ENCODE measurements at places on chromosomes 4 and X. TPM values are rescaled to one million over a fixed set of nuclear protein-coding genes. Genes with fewer than 3 reads are reported as not detected.

DNA sequence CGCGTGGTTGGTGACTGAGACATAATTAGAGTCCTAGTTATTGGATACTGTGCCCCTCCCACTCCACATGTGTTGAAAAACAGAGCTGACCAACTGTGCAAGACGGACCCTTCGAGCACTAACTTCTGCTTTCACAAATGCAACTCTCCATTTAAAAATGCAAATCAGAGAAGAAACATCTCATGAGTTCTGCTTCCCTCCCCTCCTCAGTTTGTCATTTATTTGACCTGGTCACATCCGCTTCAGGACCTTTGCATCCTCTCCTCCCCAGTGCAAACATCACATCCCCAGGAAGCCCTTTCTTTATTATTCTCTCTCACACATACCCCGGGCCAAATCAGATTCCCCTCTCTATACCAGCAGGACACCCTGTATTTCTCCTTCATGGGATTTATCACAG is 38.1 kb upstream of the NOCT start:
- H3K27me3 ChIP-seq, result no peaks in the 10 kb centered on the region
- peaks cover 3% of the 10 kb centered on the region for H3K4me1 ChIP-seq
- no peak overlapping the region for H3K4me3 ChIP-seq
- no peak for DNase-seq
- H3K27ac ChIP-seq, result no peak overlapping the region

DNA sequence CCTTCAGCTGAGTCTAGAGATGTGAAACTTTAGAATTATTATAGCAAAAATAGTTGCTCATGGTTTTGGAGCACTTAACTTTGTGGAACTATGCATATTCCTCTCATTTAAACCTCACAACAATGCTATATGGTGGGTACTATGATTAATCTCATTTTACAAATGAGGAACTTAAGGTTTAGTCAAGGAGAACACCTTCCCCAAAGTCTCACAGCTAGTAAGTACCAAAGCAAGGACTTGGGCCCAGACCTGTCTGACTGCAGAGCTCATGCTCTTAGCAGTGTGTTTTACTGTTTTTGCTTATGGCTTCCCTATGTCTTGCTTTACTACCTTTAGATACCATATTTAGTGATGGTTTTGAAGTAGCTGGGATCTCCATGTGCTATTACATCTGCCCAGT is 5.1 kb downstream of the UBE2A start:
- H3K27me3 ChIP-seq, result no peaks in the 10 kb centered on the region
- no peak for DNase-seq
- no peaks in the 10 kb centered on the region for H3K4me1 ChIP-seq
- H3K36me3 ChIP-seq, result 0 out of 2 replicates have a peak, but pooled peaks cover 2% of the 10 kb centered on the region

- H3K36me3 ChIP-seq, result no peaks in the 10 kb centered on the region
- no peaks in the 10 kb centered on the region for H3K4me1 ChIP-seq
- no peak overlapping the region for H3K27ac ChIP-seq
- H3K4me3 ChIP-seq, result no peak overlapping the region
Measured at GRCh38 chrX:138191998-138192397, 519.5 kb downstream of the FGF13 start.

DNA sequence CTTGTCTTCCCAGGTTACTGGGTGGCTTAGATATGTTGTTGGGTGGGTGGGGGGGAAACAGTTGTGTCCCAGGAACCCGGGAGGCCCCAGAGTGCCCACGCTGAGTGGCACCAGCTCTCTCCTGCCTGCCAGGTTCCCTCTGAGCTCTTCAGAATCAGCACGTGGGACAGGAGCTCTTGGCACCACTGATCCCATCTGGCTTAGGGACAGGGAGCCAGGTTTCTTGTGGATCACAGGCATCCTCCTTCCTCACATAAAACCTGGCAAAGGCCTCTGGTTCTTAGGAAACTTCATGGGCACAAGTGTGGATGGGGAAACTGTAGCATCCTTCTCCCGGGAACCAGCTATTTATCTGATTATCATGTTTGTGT is 3.4 kb downstream of the GPR78 start:
- H3K27me3 ChIP-seq, result peaks cover 74% of the 10 kb centered on the region
- H3K4me1 ChIP-seq, result no peaks in the 10 kb centered on the region
- DNase-seq, result no peak
- no peak overlapping the region for H3K27ac ChIP-seq
- H3K4me3 ChIP-seq, result no peak overlapping the region
- H3K36me3 ChIP-seq, result no peaks in the 10 kb centered on the region

Gene ZNF732
- under 0.01 TPM for total RNA-seq

DNA sequence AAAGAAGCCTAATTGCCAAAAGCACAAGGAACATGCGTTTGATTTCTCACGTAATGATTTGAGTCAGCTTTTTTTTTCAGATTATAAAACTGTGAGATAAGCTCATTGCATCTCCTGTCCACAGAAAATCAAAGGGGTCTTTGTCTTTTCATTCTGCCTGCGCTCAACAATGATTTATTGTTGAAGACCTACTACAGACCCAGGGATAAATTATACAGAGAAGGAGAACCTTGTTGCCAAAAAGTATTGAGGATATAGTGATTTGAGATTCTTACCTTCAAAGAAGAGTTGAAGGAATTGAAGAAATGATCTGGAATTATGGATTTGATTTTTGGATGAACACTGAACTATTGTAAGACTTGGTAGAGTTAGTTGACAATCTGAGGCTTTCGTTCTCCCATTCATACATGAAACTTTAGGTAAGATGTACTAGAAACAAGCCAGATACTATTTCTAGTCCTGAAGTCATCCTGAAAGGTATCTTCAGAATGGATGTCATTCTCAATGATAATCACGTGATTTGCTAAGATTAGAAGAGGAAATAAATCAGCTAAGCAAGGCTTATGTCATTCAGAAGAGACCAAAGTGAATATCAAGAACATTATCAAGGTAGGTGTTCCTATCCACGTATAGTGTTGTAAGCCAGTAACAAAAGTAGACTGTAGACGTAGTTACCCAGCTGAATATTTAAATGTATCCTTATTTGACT is 71.1 kb upstream of the SCOC start:
- no peak overlapping the region for H3K27ac ChIP-seq
- no peaks in the 10 kb centered on the region for H3K36me3 ChIP-seq

- DNase-seq, result no peak
- H3K27ac ChIP-seq, result no peak overlapping the region
- H3K27me3 ChIP-seq, result no peaks in the 10 kb centered on the region
- no peaks in the 10 kb centered on the region for H3K36me3 ChIP-seq
Measured at GRCh38 chrX:147962476-147962875, 18.7 kb upstream of the FMR1NB start.

DNA sequence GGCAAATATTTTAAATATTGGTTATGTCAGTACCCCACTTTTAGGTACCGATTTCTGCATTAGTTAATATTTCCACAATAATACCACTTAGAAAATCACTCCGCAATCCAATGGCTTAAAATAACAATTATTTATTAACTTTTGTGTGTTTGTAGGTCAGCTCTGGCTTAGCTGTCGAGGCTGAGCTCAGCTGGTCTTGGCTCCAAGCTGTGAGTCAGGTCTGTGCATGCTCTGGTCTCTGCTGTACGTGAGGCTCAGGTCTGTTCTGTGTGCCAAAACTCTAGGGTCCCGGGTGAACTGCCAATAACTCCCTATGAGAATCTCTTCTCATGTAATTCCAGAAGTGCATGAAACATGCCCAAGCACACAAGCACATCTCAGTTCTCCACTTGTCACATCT is 245.8 kb upstream of the GK2 start:
- no peaks in the 10 kb centered on the region for H3K36me3 ChIP-seq
- no peaks in the 10 kb centered on the region for H3K27me3 ChIP-seq
- no peak for DNase-seq
- H3K4me3 ChIP-seq, result no peak overlapping the region
- peaks cover 2% of the 10 kb centered on the region for H3K4me1 ChIP-seq

Gene L1CAM
- 0.36 TPM for total RNA-seq

Gene CTAG2
- 27.1 TPM for total RNA-seq

Gene THAP9
- total RNA-seq, result 4.2 TPM

Gene NIPAL1
- 1.1 TPM for total RNA-seq

GRCh38 chr4:47750788-47751187 is 87.1 kb downstream of the CORIN start:
- H3K36me3 ChIP-seq, result no peaks in the 10 kb centered on the region
- no peaks in the 10 kb centered on the region for H3K27me3 ChIP-seq
- H3K4me1 ChIP-seq, result peaks cover 2% of the 10 kb centered on the region
- no peak for DNase-seq
- H3K27ac ChIP-seq, result no peak overlapping the region

Gene ARHGAP36
- not detected for total RNA-seq

Gene USP17L12
- total RNA-seq, result not detected

DNA sequence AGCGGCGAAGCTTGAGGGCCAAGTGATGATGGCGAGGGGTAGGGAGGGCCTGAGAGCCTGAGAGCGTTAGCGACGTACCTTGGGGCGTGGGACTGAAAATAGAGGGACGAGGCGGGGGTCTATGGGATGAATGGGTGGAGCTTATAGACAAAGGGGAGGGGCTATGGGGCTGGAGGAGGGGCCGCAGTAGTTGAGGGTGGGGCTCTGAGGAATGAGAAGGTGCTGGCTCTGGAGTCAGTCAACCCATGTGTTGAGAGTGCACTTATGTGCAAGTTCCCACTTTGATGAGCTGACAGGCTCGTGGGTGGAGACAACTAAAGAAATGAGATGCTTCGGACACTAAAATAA is 488 bp downstream of the TBC1D25 start:
- H3K4me1 ChIP-seq, result no peaks in the 10 kb centered on the region
- peak; percentile 14 for DNase-seq
- peak overlapping the region; percentile 89 for H3K4me3 ChIP-seq
- H3K27ac ChIP-seq, result peak overlapping the region; percentile 70
- H3K36me3 ChIP-seq, result peaks cover 6% of the 10 kb centered on the region

GRCh38 chr4:18262832-18263231 is 241.3 kb upstream of the LCORL start:
- H3K27ac ChIP-seq, result no peak overlapping the region
- H3K36me3 ChIP-seq, result no peaks in the 10 kb centered on the region
- H3K4me1 ChIP-seq, result no peaks in the 10 kb centered on the region
- no peak overlapping the region for H3K4me3 ChIP-seq
- DNase-seq, result no peak

DNA sequence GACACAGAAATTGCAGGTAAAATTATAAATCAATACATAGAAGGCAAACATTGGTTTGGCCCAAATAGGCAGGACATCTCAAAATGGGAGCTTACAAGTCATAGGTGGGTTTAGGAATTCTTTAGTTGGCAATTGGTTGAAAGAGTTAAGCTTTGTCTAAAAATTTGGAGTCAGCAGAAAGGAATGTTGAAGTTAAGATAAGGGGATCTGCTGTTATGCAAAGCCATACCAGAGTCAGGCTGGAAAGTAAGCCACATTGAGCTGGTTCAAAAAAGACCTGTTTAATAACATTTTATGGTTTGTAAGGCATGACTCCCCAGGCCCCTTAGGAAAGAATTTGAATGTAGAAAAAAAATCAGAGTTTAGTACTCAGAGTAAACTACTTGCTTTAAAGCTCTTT is 92.6 kb downstream of the IL13RA2 start:
- DNase-seq, result peak; percentile 44
- no peaks in the 10 kb centered on the region for H3K4me1 ChIP-seq
- H3K4me3 ChIP-seq, result no peak overlapping the region
- H3K36me3 ChIP-seq, result no peaks in the 10 kb centered on the region

Gene CCDC110
- 0.90 TPM for total RNA-seq

GRCh38 chr4:98773638-98774037 is 115.2 kb upstream of the TSPAN5 start:
- H3K27ac ChIP-seq, result no peak overlapping the region
- H3K4me3 ChIP-seq, result no peak overlapping the region
- no peaks in the 10 kb centered on the region for H3K36me3 ChIP-seq

Gene DUSP21
- not detected for total RNA-seq

Gene OPN1MW
- not detected for total RNA-seq

DNA sequence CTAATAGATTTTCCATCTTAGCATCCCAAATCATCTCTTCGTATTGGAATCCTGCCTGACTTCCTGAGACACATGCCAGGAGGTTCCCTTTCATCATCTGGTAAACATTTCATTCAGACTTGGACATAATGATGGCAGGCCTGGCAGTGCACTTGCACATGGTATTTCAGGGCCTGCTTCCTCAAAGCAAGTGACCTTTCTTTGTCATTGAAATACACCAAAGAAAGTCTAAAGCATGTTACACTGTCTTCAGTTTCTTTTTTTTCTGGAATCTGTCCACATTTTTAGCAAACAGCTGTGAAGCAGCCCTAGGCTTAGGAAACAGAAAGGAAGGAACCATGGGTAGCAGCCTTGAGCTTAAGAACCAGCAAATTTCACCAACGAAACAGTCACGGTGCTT is 205.9 kb upstream of the VCX start:
- no peak overlapping the region for H3K27ac ChIP-seq
- no peaks in the 10 kb centered on the region for H3K4me1 ChIP-seq
- no peak for DNase-seq
- H3K36me3 ChIP-seq, result no peaks in the 10 kb centered on the region
- H3K4me3 ChIP-seq, result no peak overlapping the region
- H3K27me3 ChIP-seq, result no peaks in the 10 kb centered on the region

- DNase-seq, result no peak
- H3K4me1 ChIP-seq, result no peaks in the 10 kb centered on the region
- no peak overlapping the region for H3K27ac ChIP-seq
- H3K27me3 ChIP-seq, result no peaks in the 10 kb centered on the region
- H3K36me3 ChIP-seq, result no peaks in the 10 kb centered on the region
Measured at GRCh38 chrX:574830-575229, 55.8 kb upstream of the SHOX start.

DNA sequence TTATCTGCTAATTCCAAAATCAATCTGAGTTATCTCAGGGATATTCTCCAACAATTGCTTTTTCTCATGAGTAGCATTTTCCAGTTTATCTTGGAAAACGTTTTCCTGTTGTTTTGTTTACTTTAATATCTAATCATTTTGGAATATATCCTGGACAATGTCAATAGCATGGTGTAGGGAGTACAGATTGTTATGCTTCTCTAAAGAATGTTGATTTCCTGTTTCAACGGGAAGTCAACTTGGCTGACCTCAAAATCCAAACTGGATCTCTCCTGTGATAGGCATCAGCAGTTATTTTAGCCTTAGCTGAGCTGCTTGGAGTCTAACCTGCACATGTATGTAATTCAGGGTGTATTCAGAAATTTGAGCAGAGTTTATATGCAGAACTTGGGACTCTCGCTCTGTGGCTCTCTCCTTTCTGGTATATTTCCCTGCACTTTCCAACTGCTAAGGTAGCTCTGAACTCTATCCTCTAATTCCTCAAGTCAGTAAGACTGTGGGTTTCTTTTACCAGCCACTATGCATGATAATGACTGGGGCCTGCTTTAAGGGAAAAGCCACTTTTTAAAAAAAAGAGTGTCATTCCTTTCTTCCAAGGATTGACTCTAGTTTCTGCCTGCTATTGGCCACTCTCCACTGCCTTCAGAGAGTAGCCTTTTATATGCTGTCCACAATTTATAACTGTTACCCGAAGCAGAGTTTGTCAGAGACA is 7.7 kb downstream of the PRSS48 start:
- H3K27ac ChIP-seq, result no peak overlapping the region
- H3K4me1 ChIP-seq, result 0 out of 2 replicates have a peak, but pooled peaks cover 1% of the 10 kb centered on the region
- no peak overlapping the region for H3K4me3 ChIP-seq

Gene KIF4A
- total RNA-seq, result 19.0 TPM

Gene VCX2
- not detected for total RNA-seq
